ENCODE measurements at places on chromosomes 6 and 20.

- DNase-seq, result no peak
Observed at GRCh38 chr20:11966186-11966585, 48.5 kb downstream of the BTBD3 start.

GRCh38 chr6:31977816-31978431, 3.9 kb upstream of the C4A start:
- no peak for DNase-seq

- DNase-seq, result no peak
Observed at GRCh38 chr6:8181160-8181881, 79.0 kb upstream of the EEF1E1 start.

GRCh38 chr6:112245511-112246203, 8.7 kb downstream of the LAMA4 start:
- DNase-seq, result no peak

DNA sequence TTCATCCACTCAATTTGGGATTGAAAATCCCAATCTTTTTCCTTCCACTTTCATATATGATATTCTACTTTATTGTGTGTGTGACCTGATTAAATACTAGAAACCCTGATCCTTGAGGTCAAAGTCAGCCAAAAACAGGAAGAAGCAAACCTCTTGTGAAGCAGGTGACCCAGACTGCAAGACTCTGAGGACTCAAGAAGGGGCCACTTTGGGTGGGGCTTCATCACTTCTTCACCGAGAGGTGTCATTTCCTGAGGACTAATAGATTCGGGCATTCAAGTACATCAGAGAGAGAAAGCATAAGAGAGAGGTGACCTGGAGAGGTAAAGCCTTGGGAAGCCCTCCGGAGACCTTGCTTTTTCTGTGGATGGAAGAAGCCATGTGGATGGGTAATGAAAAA, 129.0 kb downstream of the CFAP61 start:
- no peak for DNase-seq

- no peak for DNase-seq
Observed at GRCh38 chr20:2349801-2350200, 30.9 kb upstream of the TGM6 start.

DNA sequence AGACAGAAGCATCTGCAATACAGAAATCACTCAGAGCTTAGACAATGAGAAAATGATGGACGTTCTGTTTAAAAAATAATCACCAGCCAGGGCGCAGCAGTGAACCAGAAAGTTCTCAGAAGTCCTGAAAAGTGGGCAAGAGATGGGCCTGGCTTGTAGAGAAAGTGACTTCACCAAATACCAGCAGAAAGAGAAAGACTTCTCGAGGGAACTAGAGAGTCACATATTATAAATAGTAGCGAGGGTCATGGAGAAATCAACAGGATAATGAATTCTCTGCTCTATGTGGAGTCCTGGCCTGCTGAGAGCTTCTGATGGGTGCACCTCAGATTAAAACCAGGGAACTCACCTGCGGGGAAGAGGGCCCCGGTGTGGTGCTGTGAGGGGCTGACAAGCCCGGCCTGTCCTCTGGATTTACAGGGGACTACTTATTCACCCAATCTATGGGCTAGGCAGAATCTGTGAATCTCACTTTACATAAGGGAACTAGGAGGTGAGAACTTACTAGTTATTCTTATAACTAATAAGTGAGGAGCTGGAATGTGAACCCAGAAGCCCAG, 5.6 kb upstream of the RAMACL start:
- no peak for DNase-seq

DNA sequence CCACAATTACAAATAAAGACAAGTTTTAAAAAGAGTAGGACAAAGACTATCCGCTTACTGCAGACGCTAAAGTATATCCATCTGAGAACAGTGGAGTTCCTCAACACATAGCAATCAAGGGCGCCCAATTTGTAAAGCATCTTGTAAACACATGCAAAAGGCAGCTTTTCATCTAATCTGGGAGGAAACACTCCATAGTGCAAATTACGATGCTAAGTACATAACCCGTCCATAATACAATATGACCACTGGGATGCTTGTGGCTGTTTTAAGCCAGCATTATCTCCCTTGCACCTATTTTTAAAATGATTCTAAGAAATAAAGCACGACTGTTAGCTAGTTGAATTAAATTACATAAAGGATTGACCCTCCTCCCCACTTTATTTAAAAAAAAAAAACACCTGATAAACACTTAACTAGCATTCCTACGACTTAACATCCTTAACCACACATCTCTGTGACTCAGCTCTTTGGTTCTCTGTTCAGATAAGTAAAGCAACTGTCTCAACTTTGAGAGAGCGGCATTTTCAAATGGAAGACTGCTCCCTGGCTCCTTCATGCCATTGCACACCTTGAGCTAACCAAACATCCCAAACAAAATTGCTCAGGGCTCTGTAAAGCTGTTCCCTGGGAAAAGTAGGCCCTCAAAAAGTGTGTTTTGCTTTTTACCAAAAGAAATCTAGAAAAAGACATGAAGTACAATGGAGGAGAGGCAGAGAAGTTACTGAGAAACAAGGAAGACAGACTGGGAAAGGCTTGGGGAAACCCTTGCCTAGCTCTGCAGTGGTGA, 14.2 kb downstream of the SLC22A23 start:
- DNase-seq, result no peak

DNA sequence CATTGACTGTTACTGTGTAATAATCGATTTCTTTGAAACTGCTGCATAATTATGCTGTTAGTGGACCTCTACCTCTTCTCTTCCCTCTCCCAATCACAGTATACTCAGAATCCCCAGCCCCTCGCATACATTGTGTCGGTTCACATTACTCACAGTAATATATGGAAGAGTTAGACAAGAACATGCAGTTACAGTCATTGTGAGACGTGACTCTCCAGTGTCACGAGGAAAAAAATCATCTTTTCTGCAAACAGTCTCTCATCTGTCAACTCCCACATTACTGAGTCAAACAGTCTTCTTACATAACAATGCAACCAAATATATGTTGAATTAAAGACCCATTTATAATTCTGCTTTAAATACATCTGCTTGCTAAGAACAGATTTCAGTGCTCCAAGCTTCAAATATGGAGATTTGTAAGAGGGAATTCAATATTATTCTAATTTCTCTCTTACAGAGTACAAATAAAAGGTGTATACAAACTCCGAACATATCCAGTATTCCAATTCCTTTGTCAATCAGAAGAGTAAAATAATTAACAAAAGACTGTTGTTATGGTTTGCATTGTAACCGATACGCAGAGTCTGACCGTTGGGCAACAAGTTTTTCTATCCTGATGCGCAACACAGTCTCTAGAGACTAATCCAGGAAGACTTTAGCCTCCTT, 113.3 kb downstream of the TMEM242 start:
- DNase-seq, result no peak

DNA sequence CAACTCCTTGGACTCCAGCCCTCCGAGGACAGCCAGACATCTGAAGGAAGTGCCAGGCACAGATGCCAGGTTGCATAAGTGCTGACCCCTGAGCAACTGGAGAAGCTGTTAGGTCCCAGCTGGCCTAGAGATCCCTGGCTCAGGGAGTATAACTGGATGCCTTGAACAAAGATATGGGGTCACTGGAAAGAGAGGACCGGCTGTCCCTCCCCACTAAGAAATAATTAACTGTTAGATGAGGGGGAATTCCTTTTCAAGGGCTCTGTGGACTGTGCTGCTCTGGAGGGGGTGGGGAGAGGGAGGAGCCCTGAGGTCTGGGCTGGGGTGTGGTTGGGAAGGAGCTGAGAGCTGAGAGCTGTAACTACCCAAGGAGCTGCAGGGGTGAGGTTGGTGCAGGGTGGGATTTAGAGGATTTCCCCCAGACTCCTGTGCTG, 39.6 kb downstream of the HLA-F start:
- DNase-seq, result peak; percentile 15

DNA sequence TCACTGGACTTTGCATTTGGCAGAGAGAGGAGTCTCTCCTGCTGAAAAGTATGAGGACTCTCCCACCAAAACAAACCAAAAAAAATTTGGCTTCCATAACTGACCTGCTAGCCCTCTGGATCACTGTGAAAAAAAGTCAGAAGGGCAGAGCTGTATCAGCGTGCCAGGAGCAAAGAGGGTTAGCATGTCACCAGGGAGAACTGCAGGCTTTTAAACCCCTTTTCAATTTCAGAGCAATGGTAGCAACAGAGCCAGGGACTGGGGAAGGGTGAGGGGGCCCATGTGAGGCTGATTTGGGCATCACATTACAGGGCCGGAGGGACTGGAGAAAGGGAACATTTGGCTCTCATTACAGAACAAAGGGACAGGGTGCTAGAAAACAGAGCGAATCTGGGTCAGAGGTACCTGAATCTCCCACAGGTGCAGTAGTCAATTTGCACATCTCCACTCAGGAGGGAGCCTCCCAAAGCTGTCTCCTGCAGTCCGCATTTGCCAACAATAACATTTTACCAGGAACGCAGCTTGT, 185.7 kb upstream of the EYA4 start:
- DNase-seq, result no peak

- no peak for DNase-seq
Observed at GRCh38 chr20:34055290-34055689, 56.8 kb downstream of the EIF2S2 start.

GRCh38 chr6:110284855-110285254, 73.3 kb downstream of the METTL24 start:
- DNase-seq, result no peak

- DNase-seq, result no peak
Observed at GRCh38 chr6:118350881-118351430, 197.1 kb upstream of the PLN start.

DNA sequence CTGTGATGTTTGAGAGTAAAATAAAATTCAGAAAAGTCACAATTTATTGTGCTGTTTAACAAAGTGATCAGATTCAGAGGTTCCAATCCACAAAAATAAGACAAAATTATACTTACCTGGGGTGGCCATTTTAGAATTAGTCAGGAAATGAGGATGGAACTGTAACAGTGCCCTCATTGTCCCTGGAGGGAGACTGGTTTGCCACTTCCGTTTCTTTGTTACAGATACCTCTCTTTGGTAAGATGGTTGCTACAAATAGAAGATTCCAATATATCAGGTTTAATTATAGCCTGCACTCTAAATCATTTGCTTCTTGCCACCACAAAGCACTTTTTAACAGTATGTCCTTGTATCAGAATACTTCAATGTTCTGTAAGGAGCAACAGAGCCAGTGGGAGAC, 95.6 kb downstream of the CTNNBL1 start:
- DNase-seq, result no peak

DNA sequence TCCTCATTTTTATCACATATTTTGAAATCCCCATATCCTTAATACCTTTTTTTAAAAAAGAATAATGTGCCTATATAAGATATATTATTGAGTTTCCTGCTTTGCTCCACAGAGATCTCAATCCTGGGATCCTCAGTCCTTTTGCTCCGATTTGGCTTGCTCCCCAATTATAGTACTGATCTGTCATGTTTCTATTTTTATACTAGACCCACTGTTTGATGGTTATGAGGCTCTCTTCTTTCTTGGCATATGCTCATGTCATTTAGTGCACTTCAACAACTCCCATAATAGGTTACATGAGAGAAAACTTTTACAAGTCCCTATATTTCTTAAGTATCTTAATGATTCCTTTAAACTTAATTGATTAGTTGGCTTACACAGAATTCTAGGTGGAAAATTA, 958.5 kb upstream of the EPHA7 start:
- no peak for DNase-seq

GRCh38 chr6:110331816-110332215, 26.3 kb downstream of the METTL24 start:
- DNase-seq, result no peak

DNA sequence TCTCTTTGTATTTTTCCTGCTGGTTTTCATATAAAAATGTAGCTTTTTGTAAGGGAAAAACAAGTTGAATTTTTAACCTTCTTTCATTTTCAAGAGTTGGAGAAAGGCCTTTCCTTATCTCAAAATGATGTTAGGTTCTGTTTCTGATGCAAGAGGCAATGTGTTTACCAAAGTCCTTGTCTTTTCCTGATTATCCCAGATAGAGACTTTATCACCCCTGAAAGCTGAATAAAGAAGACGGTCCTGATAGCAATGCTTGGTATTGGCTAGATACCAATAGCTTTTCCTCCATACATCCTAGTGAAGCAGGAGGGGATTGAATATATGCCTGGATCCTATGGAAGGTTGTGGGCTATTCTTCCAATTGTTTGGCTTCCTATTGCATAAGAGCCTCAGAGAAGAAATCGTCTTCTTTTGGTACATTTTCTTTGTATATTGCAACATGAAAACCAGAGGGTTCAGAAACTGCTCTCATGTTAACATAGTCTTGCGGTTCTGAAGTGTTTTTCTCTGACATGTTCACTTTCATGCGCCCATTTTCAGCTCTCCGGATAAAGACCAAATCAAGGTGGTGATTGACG, 5.5 kb downstream of the PNLDC1 start:
- no peak for DNase-seq

DNA sequence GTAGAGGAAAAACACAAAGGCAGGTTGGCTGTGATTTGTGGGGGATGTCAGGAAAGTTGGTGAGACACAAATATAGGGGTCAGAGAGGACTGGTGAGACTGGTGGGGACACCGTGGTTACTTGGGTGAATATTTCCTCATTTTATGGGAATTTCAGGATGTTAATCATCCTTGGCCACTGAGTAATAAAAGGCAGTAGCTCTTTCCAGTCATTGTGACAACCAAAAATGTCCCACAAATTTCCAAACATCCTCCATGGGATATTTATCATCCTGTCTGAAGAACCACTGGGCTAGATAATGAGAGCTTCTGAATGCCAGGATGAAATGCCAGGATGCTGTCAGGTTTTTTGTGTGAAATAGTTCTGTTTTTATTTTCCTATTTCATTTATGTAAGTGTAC, 374.1 kb downstream of the CD109 start:
- no peak for DNase-seq

- no peak for DNase-seq
Observed at GRCh38 chr6:4743062-4743461, 33.1 kb upstream of the CDYL start.

DNA sequence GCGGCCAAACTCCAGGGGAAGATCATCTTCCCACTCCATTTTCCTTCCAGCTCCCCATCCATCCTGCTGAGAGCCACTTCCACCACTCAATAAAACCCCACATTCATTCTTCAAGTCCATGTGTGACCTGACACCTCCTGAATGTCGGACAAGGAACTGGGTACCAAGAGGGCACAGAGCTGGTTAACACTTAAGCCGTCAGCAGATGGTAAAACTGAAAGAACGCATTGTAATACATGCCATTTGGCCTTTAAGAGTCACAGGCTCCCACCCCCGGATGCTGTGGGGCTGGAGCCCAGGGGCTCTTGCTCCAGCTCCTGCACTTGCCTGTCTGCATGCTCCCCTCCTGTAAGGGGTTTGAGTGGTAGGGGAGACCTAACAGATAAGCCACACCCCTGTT, 753.9 kb downstream of the COL12A1 start:
- no peak for DNase-seq

- no peak for DNase-seq
Observed at GRCh38 chr20:25285091-25285647, 37.3 kb downstream of the PYGB start.

- DNase-seq, result no peak
Observed at GRCh38 chr20:57162362-57162652, 104.1 kb downstream of the BMP7 start.
